ENCODE measurements at places on chromosomes 1 and 21.

DNA sequence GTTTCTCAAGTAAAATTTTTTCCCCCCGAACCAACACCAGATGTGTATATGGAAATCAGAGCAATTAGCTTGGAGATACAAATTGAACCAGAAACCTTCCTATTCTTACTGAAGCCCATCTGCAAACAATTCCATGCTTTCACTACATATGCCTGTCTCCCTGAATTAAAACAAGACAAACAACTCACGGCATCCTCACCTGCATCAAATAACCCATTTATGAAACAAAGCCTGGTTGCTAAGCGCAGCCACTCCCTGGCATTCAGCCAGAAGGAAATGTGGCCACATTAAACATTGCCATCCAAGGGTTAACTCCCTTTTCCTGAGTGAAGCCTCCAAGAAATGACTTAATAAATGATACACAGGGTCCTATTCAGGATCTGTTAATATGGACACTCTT is 55.3 kb downstream of the APP start:
- no peak for DNase-seq
- no peaks in the 10 kb centered on the region for H3K36me3 ChIP-seq
- H3K27me3 ChIP-seq, result no peaks in the 10 kb centered on the region
- peaks cover 5% of the 10 kb centered on the region for H3K4me1 ChIP-seq
- H3K4me3 ChIP-seq, result no peak overlapping the region

DNA sequence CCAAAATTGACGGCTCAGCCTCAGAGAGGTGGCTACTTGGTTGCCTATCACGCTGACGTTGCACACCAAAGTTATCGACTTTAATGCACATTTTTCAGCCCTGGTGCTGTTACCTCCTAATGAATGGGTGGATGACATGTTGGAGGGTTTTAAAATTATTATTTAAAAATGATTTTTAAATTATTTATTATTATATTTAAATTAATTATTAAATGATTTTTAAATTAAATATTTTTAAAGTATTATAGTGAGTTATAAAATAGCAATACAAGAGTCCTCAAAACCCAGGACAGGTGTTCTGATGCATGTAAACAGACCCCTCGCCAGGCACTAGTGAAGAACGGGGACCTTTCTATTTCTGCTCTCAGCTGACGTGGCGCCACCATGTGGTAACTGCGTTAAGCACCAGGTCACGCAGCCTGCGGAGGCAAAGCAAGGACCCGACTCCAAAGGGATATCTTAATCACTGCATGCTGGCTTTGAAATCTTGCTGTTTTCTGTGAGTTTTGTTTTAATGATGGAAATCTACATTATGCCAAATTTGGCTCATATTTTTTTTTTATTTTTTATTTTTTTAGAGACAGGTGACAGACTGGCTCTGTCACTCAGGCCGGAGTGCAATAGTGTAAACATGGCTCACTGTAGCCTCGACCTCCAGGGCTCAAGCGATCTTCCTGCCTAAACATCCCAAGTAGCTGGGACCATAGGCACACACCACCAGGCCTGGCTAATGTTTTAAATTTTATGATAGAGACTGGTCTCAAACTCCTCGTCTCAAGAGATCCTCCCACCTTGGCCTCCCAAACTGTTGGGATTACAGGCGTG is 22.6 kb downstream of the CASP9 start:
- H3K4me1 ChIP-seq, result no peaks in the 10 kb centered on the region
- H3K4me3 ChIP-seq, result no peak overlapping the region
- H3K27ac ChIP-seq, result peak overlapping the region; percentile 32
- H3K27me3 ChIP-seq, result no peaks in the 10 kb centered on the region

DNA sequence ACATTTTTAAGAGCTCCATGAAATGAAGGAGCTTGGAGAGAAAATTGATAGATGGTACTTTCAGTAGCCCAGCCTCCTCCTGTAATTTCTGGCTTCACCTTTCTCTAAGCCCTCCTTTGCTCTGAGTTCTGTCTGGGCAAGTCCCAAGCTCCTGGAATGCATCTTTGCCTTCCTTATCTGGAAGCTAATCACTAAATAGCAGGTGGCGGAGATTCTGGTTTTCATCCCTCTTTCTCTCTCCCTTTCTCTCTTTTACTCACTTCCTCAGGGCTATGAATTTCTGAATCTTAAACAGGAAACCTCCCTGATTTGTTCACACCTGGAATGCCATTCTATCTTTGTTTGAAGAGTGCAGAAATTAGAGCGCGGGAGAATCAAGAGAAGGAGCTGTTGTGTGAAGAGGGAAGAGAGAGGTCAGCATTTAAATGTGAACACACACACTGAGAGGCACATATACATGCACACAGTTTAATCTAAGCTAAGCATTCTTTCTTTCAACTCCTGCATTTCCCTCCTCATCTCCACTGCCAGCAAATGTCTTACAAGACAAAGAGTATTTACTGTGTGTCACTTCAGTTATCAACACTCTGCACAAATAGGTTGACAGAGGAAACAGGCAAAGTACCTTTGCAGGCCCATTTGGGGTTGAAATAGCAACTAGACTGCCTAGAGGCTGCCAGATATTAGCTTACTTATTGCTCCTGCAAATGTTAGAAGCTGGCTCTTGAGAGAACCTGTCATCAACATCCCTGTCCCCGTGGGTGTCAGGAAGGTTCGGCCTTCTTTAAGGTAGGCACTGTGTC is 199.4 kb upstream of the CAMK1G start:
- H3K27me3 ChIP-seq, result peaks cover 10% of the 10 kb centered on the region
- no peak for DNase-seq
- H3K36me3 ChIP-seq, result no peaks in the 10 kb centered on the region
- no peak overlapping the region for H3K4me3 ChIP-seq

DNA sequence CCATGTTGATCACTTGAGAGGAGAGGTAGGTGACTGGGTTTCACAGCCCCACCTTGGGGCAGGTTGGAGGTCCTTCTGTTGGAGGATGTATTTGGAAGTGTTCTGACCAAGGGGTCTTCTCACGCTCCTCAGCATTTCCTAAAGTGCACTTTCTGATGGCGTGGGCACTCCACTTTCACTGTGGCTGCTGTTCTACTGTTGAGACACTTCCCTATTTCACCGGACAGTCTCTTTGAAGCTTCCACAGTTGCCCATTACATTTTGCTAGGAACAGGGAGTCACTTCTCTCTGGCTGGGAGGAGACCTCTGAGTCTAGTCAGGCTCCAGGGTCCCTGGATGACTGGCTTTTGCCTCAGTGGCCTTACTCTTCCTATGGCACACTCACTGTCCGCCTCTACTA is 180.0 kb upstream of the LMO4 start:
- DNase-seq, result no peak
- peak overlapping the region; percentile 21 for H3K27ac ChIP-seq
- peaks cover 60% of the 10 kb centered on the region for H3K27me3 ChIP-seq

- DNase-seq, result no peak
- H3K4me3 ChIP-seq, result no peak overlapping the region
- no peak overlapping the region for H3K27ac ChIP-seq
- peaks cover 3% of the 10 kb centered on the region for H3K36me3 ChIP-seq
- peaks cover 53% of the 10 kb centered on the region for H3K27me3 ChIP-seq
Measured at GRCh38 chr1:209896346-209896745, 41.7 kb upstream of the SYT14 start.

DNA sequence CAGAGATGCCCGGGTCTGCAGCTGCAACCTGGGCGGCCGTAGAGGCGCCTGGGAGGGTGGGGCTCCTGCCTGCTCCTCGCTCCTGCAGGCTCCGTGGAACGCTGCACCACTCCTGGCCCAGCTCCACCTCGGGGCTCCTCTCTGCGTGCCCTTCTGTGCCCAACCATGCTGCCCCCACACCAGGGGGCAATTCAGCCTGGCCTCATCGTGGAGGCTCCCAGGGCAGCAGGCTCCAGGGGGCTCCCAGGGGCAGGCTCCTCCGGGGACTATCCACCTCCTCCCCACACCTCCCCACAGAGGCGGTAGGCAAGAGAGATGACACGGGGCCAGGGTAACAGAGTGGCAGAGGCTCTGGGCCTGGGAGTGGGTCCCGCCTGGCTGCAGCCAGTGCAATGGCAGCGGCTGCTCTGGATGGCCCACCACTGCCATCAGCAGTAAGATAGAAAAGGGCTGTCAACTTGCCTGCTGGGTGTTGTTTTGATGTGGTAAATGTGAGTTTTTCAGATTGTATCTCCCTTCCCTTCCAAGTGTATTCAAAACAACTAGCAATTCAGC is 22.4 kb upstream of the LRRC8C start:
- peaks cover 66% of the 10 kb centered on the region for H3K4me1 ChIP-seq
- H3K4me3 ChIP-seq, result peak overlapping the region; percentile 92
- H3K27ac ChIP-seq, result peak overlapping the region; percentile 100
- no peaks in the 10 kb centered on the region for H3K27me3 ChIP-seq

DNA sequence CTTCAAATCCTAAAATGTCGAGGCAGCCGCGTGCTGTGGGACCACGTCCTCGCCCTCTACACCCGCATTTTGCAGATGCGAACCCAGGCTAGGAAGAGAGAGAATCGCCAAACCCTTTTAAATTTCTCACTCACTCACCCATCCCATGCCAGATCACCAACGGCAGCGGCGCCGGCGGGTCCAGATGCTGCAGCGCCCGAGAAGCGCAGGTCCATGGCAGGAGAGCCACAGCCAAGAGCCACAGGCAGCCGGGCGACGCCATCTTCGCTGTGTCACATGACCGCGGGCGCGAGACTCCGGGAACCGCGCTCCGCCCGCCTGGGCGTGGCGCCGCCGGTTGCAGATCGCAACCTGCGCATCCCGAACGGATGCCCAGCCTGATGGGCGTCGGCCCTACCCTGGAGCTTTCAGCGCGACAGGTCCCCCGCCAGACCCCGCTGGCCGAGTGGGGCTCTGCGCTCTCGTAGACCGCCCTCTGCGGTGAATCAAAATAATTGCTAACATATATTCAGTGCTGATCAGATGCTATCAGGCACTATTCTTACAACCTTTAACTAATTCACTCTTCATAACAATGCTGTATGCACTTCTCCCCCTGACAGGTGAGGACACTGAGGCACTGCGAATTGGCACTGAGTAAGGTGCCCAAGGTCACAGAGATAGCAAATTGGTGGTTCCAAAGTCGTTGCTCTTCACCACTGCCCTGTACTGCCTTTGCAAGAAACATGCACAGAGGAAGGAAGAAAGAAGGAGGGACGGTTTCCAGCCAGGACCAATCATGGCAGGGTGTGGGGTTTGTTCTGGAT is at the start of gene PPT1:
TSS of gene PPT1 (minus strand) at position 276 of the 806 bp plus-strand sequence. CDS start at position 262, 14 bp downstream.
- DNase-seq, result peak; percentile 56
- peaks cover 30% of the 10 kb centered on the region for H3K4me1 ChIP-seq
- H3K4me3 ChIP-seq, result peak within 1 kb of the TSS; percentile 99
- H3K27ac ChIP-seq, result peak within 1 kb of the TSS; percentile 97
- H3K36me3 ChIP-seq, result peaks cover 9% of the 10 kb centered on the region
- H3K27me3 ChIP-seq, result no peaks in the 10 kb centered on the region

- no peak for DNase-seq
- H3K4me1 ChIP-seq, result peaks cover 71% of the 10 kb centered on the region
Measured at GRCh38 chr21:34808569-34809204, 139.9 kb downstream of the CLIC6 start.

DNA sequence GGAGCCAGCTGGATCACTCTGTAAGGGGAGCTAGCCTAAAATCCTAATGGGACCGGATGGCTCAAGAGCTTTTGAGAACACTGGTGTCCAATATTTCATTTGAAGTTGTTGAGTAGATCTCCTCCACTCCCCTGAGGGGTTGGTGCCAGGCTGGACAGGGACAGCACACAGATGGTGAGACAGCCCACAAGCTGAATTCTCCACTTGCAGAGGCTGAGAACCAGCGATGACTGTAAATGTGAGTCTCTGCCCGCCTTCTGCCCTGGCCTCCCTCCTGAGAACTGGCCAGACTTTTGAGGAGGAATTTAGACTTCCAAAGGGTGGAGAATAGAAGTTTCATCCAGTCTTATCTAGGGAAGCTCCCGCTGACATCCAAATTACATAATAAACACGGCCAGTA is 20.5 kb upstream of the COQ8A start:
- peaks cover 20% of the 10 kb centered on the region for H3K27me3 ChIP-seq
- H3K36me3 ChIP-seq, result peaks cover 5% of the 10 kb centered on the region
- no peaks in the 10 kb centered on the region for H3K4me1 ChIP-seq
- no peak for DNase-seq

- no peaks in the 10 kb centered on the region for H3K36me3 ChIP-seq
- no peak overlapping the region for H3K4me3 ChIP-seq
- peaks cover 24% of the 10 kb centered on the region for H3K4me1 ChIP-seq
- no peak overlapping the region for H3K27ac ChIP-seq
- no peaks in the 10 kb centered on the region for H3K27me3 ChIP-seq
- DNase-seq, result no peak
Measured at GRCh38 chr1:172401892-172402291, 18.6 kb upstream of the C1orf105 start.

DNA sequence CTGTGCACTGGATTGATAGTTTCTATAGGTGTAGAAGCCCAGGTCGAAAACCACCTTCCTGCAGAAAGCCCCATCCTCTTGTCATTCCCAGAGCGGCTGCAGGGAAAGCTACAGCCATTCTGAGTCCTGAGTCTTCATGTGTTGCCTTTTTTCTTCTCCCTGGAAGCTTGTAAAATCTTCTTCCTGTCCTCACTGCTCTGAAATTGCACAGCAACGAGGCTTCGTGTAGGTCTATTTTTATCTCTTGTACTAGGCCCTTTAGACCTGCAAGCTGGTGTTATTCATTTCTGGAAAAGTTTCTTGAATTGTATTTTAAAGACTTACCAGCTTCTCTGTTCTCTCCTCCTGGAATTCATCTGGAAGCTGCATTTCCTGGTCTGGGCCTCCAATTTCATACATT is 44.2 kb upstream of the ETS2 start:
- peaks cover 4% of the 10 kb centered on the region for H3K4me1 ChIP-seq
- H3K4me3 ChIP-seq, result no peak overlapping the region
- no peaks in the 10 kb centered on the region for H3K27me3 ChIP-seq
- DNase-seq, result no peak

- peaks cover 7% of the 10 kb centered on the region for H3K4me1 ChIP-seq
- no peaks in the 10 kb centered on the region for H3K27me3 ChIP-seq
- no peak for DNase-seq
- no peak overlapping the region for H3K4me3 ChIP-seq
Measured at GRCh38 chr1:9101510-9102146, 27.3 kb downstream of the GPR157 start.

GRCh38 chr1:36968730-36969129 is 65.6 kb downstream of the GRIK3 start:
- no peaks in the 10 kb centered on the region for H3K27me3 ChIP-seq
- no peak for DNase-seq
- no peaks in the 10 kb centered on the region for H3K36me3 ChIP-seq

GRCh38 chr1:176341656-176342055 is 121.3 kb upstream of the PAPPA2 start:
- DNase-seq, result no peak
- H3K27me3 ChIP-seq, result no peaks in the 10 kb centered on the region
- H3K4me1 ChIP-seq, result no peaks in the 10 kb centered on the region

DNA sequence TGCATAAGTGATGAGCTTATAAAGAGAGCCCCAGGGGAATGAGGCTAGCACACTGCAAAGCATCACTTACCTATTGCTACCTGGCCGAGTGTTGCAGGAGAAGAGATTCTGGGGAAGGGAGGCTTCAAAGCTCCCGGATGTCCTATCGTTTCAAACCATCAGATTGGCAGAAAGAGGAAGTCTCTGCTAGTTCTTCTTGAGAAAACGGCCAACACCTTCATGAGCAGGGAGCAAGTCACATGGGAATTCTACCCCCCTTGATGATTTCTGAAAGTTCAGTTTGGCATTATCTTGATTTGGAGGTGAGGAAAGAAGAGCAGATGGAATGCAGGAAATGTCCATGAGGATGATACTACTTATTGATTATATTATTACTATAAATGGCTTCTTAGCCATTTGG is 16.2 kb downstream of the SYF2 start:
- H3K27ac ChIP-seq, result no peak overlapping the region
- DNase-seq, result no peak
- peaks cover 2% of the 10 kb centered on the region for H3K27me3 ChIP-seq
- no peak overlapping the region for H3K4me3 ChIP-seq

Measured in T-helper 17 cell (primary cell).